Pancreas (tissue), 10 donors: ENCODE measurements at places on chromosomes 16 and 17. TPM values are rescaled to one million over a fixed set of nuclear protein-coding genes. Genes with fewer than 3 reads are reported as not detected.

- H3K4me1 ChIP-seq = peaks cover 27% of the 10 kb centered on the region
- H3K27me3 ChIP-seq = no peaks in the 10 kb centered on the region
- H3K36me3 ChIP-seq = no peaks in the 10 kb centered on the region
- peak overlapping the region; percentile 53 for H3K27ac ChIP-seq
- DNase-seq = no peak
Measured at GRCh38 chr16:68993885-68994284, 111.6 kb upstream of the HAS3 start.

GRCh38 chr16:56479469-56479868 is 28.1 kb downstream of the OGFOD1 start:
- no peak for DNase-seq
- no peaks in the 10 kb centered on the region for H3K4me1 ChIP-seq
- H3K36me3 ChIP-seq = no peaks in the 10 kb centered on the region
- no peak overlapping the region for H3K4me3 ChIP-seq
- no peak overlapping the region for H3K27ac ChIP-seq
- no peaks in the 10 kb centered on the region for H3K27me3 ChIP-seq

GRCh38 chr17:81346908-81347349 is 48.3 kb upstream of the BAHCC1 start:
- no peaks in the 10 kb centered on the region for H3K27me3 ChIP-seq
- DNase-seq = no peak
- peak overlapping the region; percentile 87 for H3K27ac ChIP-seq
- peaks cover 16% of the 10 kb centered on the region for H3K4me1 ChIP-seq
- H3K36me3 ChIP-seq = no peaks in the 10 kb centered on the region
- peak overlapping the region; percentile 67 for H3K4me3 ChIP-seq

The NSF gene
- 6.2 TPM for polyA plus RNA-seq

The ASIC2 gene
- polyA plus RNA-seq = 0.14 TPM
